SK-N-SH treated with all-trans-retinoic acid at 6 μM for 48 hours (cell line): ENCODE measurements at places on chromosomes 5 and 9.

DNA sequence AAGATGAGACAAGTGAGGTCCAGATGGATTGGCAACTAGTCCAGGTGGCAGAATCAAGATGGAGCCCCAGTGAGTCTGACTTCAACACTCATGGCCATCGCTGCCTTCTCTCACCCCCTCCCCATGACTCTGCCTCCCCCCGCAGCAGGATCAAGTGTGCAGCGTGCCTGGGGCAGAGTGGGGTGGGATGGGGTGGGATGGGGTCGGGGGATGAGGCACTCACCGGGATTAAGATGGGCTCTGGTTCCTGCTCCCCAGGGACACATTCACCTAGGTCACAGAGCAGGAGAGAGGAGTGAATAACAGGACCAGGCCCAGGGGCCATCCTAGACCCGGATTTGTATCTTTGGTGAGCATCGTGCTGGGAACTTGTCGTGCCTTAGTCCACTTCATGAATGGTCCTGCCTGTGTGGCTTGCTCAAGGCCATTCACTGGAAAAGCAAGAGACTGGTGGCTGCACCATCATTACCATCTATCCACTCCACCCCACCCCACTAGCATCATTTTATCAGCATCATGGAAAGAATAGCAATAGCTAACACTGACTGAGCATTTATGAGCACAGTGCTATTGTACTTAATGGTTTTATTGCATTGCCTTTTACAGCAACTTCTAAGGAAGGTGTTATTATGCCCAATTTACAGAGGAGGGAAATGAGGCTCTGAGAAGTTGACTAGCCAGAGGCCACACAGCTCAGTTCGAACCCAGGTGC, 8.5 kb downstream of the AMBP start:
- no peak for ATAC-seq

DNA sequence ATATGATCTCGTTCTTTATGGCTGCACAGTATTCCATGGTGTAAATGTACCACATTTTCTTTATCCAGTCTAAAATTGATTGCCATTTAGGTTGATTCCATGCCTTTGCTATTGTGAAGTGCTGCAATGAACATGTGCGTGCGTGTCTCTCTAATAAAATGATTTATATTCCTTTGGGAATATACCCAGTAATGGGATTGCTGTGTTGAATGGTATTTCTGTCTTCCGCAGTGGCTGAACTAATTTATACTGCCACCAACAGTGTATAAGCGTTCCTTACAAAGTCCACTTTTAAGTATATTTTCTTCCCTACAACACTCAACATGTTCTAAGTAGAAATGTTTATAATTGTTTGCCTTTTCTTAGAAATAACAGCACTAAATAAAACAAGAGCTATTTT, 521.9 kb downstream of the DTWD2 start:
- ATAC-seq: no peak

- ATAC-seq: no peak
These were observed 384.6 kb upstream of the SLC30A5 start for GRCh38 chr5:68709239-68709638.

DNA sequence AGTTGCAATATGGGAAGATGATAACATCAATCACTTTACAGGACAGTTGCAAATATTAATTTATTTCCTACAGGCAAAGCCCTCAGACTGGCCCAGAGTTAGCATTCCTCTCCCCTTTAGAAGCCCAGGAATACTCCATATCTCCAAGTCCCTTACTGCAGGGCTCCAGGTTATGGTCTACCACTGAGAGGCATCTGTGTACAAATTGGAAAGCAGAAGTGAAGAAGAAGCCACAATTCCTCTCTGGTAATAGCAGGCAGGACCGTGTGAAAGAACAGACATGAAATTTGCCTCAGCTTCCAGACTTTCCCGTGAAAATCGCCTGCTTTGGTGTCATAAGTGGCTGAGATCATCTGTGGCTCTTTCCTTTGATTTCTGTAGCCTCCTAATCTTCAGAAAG, 289.6 kb downstream of the GLIS3 start:
- no peak for ATAC-seq

DNA sequence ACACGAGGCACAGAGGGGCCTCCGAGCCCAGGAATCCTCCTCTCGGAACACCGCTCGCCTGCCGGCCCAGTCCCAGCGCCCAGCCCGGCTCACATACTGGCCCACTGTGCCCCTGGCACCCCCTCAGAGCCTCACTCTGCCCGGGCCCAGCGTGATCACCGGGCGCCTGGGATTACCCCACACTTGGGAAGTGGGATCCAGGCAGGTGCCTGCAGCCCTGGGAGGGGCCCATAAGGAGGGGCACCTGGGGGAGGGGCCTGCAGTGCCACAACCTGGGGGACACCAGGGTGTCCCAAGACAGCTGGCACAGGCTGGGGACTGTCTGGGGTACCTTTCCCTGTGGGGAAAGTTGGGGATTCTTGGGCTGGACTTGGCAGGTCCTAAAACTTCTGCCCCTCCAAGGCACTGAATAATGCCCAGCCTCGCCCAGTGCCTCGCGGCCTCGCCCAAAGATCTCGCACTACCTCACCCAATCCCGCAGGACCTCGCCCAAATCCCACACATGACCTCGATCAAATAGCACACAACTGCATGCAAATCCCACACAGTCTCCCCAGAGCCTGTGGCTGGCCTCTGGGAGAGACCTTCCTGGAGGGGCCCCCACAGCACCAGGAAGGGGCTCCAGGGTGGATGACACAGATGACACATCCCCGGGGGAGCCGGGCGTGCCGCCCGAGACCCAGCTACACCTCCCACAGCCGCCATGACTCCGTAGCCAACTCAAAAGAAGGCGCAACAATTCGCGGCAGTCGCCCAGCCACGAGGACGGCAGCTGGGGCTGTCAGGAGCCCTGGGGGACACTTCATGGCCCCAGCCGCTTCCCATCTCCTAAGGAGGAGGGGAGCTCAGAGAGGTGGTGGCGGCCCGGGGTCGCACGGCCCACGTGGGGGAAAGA, 13.7 kb downstream of the NOTCH1 start:
- ATAC-seq: no peak

- no peak; the same call in 2 of the 3 replicates for ATAC-seq
These were observed 1073.5 kb downstream of the MAT2B start for GRCh38 chr5:164578911-164579310.

DNA sequence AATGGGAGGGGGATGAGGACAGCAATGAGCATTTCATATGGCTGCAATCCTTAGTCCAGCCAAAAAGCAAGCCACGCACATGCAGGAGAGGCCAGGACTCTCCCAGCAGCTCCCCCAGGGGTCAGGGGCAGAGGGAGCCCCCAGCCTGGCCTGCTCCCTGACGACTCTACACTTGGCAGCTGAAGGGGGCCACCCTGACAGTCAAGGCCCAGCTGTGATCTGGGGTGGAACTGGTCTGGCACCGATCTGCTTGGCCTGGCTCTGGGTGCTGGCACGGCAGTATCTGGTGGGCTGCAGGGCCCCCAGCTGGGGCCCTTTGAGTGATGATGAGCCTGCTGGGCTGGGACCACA, 118.1 kb downstream of the ADAMTS2 start:
- ATAC-seq: no peak

- ATAC-seq: peak; percentile 67
These were observed 13.5 kb upstream of the WDR38 start for GRCh38 chr9:124839612-124840299.

DNA sequence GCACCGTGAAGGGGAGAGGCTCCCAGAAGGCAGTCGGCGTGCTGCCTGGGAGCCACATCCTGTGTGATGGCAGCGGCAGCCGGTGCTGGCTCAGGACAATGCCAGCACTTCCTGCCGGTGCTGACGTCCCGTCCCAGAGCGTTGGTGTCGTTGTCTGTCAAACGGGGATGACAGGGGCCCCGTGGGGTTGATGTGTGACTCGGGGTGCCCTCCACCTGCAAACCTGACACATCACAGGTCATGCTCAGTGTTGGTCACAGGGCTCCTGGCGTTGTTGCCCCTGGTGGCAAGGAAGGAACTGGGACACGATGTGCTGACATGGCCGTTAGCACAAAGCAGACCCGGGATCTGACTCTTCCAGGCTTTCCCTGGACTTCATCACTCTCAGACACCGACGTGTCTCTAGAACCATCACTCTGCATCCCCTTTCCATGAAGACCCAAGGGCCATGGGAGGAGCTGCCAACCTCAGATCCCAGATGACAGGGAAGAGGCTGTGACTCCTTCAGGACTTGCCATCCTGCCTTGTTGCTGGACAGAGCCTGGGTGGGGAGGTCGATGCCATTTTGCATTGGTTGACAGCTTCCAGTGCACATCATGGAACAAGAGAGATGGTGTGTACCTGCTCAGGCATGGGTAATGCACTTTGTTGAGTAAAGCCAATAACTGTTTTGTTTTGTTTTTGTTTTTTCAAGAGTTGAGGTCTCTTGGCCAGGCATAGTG, 21.5 kb downstream of the PLPP7 start:
- no peak; the same call in 2 of the 3 replicates for ATAC-seq

DNA sequence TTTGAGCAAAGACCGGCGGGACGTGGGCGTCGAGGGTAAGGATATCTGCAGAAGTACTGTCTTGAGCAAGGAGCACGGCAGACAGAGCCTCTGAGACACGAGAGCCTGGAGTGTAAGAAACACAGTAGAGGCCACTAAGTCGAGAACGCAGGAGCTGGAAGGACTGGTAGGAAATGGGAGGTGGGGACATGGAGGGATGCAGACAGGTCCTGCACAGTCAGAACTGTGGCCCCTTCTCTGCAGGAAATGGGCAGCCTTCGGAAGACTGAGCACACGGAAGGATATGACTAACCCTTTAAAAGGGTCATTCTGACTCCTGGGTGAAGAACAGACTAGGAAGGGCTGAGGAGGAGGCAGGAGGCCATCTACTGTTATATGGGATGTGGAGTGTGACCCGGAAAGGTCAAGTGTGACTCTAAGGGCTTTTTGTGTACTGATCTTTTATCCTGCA, 1.4 kb upstream of the CAMSAP1 start:
- no peak for ATAC-seq

- no peak for ATAC-seq
These were observed 17.5 kb downstream of the ABO start for GRCh38 chr9:133257465-133257956.

DNA sequence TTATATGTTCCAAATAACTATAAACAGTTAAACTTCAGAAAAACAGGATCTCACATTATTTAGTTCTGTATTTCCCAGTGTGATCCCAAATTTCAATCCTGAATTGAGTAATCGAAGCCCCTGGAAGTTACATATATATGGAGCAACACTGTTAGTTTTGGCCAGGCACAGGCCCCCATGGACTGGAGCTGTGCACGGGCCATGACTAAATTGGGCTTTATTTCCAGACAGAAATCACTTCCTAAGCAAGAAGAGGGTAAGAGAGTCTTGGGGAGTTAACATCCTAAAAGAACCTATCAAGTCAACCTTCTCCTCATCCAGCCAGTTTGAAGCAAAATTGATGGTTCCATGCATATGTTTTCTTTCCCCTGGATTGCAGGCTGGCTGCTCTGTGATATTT, 393.0 kb downstream of the TMEM167A start:
- no peak for ATAC-seq

GRCh38 chr9:106127776-106128175, 433.4 kb downstream of the TMEM38B start:
- ATAC-seq: no peak

DNA sequence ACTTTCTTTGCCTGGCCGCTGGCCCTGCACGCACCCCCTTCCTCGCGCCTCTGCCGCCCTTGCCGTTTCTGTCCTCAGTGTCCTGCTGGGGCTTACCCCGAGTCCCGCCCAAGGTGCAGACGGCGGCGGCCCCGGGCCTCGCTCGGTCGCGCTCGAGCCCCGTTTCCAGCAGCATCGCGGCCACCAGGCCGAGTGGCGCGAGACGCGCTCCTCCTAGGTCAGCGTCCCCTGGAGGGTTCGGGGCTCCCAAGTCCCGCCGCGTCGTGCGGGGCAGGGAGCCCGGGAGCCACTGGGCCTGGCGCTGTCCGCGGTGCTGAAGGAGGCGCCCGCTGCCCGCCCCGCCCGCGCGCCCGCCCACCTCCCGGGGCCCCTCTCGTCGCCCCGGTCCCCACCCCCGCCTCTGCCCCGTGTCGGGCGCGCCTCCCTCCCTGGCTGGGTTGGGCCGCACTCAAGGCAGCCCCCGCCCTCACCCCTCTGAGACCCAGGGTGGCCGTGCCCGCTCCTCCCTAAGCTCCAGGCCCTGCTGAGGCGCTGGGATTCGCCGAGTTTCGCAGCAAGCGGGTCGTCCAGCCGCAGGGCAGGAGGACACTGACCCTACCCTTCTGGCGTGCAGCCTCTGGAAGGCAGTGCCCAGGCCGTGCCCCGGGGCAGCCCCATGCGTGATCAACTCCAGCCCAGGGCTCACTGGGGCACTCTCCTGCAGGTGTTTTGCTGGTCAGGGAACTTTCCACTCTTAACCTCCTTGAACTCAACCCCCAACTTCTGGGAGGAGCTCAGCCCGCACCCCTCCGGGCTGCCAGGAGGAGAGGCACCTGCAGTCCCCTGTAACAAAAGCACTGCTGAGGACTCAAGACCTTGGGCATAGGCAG, at the start of gene LHX3:
LHX3 (minus strand) TSS at position 291 of the 869 bp plus-strand sequence; CDS start at position 175, 116 bp downstream.
- ATAC-seq: no peak

DNA sequence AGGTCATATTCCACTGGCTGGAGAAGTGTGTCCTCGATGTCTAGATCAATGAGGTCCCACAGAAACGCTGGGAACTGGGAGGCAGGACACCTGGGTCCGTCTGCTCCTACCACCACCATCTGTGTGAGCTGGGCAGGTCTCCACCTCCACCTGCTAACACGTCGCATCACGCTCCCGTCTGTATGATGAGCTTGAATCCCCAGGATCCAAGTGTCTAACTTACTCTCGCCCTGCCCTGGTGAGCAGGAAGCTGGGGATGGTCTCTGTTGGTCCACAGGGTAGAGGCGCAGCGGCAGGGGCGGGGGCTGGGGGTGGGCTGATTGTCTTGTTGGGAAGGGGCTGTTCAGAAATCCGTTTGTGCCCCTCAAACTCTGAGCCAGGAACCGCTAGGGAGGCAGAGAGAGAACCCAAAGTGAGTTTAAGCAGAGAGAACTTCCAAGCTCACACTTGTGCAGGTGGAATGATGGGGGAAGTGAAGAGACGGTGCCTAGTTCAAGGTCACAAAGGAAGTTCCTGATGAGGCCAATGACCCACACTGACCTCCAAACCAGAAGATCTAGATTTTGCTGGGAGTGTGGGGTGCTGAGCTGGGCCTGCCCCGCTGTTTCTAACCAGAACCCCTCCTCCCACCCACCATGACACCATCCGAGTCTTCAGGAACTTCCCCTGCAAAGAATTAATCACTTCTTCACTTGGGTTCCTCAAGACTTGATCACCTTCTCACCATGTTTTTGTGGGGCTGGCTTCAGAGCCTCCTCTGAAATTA, 21.1 kb downstream of the ORM2 start:
- ATAC-seq: no peak
